ENCODE measurements at places on chromosomes 4 and X.

GRCh38 chr4:26589705-26590104 is 5.8 kb downstream of the TBC1D19 start:
- DNase-seq: no peak

DNA sequence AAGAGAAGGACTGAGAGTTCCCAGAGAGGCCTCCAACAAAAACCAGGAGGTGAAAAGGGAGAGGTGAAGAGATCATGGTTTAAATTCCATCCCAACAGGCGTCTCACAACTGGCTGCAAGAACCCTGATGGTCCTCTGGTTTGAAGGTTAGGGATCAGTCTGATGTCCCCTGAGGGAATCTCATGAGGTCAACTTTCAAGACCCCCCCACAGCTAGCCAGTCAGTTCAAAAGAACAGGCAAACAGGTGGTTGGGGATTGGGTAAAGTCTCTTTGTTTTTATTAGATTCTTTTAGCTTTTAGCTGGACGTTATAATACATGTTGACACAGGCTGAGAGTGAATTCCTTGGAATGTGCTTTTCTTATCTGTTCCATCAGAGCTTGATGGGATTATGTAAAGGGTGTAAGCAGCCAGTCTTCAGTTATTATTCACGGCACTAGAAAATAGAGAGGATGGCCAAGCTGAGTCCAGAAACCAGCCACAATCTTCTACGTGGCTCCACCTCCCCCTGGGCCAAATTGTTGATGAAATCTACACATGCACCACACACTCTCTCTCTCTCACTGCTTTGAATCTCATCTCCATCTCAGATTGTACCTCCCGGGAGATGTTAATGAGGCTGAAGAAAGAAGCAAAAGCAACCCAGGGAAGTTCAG is 20.8 kb downstream of the ENPP6 start:
- no peak for DNase-seq

- DNase-seq: no peak
These were observed 87.6 kb downstream of the MRPL1 start for GRCh38 chr4:77950203-77950602.

GRCh38 chr4:31328932-31329331 is 608.8 kb downstream of the PCDH7 start:
- no peak for DNase-seq

GRCh38 chr4:3498407-3498806 is 33.8 kb downstream of the LRPAP1 start:
- no peak for DNase-seq

DNA sequence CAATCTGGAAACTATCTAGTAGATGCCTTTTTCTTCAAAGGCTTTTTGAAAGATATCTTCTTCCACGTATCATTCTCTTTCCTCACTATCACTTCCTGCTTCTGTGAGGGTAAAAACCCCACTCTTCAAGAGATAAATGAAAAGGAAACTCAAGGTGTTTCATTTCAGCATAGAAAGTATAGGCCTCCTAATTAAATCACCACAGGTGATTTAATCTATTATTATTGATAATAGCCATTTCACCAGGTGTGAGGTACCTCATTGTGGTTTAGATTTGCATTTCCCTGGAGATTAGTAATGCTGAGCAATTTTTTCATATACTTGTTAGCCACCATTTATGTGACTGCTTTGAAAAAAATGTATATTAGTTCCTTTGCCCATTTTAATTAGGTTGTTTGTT is 92.0 kb upstream of the EMCN start:
- no peak for DNase-seq

GRCh38 chr4:103008875-103009729 is 10.4 kb downstream of the SLC9B1 start:
- peak; percentile 26 for DNase-seq

GRCh38 chr4:159038536-159038935 is 64.3 kb upstream of the RAPGEF2 start:
- no peak for DNase-seq

DNA sequence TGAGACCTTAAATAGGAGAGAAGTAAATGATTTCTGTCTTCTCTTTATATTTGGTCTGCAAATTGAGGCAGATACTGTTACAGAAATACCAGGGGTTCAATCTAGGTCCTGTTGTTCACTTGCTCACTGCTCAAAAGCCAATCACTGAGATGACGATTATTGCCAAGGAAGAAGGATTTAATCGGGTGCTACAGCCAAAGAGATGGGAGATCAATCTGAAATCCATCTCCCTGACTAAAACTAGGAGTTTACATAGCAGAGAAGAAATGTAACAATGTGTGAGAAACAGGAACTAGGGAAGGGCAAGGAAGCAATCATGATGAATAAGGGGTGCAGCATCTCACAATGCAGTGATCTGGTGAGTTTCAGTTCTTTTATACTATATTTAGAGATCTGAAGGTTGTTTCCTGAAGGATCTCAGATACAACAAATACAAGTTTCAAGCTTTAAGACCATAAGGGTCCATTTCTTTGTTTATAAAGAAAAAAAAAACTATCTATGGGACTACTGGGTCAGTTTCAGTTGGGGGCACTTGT is 117.9 kb upstream of the FAM9B start:
- no peak for DNase-seq

GRCh38 chr4:95540227-95540626 is 8.5 kb downstream of the UNC5C start:
- DNase-seq: no peak

DNA sequence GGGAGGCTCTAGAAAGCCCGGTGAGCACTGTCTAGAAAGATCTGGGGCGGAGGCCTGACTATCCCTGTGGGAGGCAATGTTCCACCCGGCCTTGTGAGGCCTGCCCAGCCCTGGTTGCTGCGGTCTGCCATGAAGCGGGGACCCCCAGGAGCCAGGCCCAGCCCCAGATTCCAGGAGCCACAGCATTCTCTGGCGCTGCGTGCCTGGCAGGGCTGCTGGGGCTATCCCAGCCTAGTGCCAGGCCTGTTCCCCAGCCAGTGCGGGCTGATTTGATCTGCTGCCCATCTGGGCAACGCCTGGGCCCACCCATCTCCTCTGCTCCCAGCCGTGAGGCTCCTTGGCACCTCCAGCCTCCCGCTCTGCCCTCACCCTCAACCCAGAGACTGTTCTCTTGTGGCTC is 19.6 kb downstream of the ATP2B3 start:
- no peak for DNase-seq

- no peak for DNase-seq
These were observed 27.7 kb upstream of the CXCL3 start for GRCh38 chr4:74066232-74066631.

GRCh38 chr4:4803216-4803911 is 56.1 kb upstream of the MSX1 start:
- no peak for DNase-seq

DNA sequence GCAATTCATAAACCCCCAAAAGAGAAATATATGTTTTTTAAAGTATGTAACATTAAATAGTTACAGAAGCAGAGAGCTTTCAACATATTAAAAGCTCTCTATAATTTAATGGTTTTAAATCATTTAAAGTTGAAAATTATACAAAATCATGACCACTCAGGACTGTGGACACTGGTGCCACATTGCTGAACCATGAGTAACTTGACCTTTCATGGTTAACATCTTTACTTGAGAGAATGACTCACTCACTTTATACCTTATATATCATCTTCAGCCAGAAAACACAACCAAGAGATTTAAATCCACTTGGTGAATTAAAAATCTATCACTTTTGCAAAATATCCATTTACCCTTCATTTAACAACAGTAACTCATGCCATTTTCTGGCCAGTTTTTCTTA is 584.3 kb upstream of the SMIM31 start:
- peak; percentile 29 for DNase-seq

DNA sequence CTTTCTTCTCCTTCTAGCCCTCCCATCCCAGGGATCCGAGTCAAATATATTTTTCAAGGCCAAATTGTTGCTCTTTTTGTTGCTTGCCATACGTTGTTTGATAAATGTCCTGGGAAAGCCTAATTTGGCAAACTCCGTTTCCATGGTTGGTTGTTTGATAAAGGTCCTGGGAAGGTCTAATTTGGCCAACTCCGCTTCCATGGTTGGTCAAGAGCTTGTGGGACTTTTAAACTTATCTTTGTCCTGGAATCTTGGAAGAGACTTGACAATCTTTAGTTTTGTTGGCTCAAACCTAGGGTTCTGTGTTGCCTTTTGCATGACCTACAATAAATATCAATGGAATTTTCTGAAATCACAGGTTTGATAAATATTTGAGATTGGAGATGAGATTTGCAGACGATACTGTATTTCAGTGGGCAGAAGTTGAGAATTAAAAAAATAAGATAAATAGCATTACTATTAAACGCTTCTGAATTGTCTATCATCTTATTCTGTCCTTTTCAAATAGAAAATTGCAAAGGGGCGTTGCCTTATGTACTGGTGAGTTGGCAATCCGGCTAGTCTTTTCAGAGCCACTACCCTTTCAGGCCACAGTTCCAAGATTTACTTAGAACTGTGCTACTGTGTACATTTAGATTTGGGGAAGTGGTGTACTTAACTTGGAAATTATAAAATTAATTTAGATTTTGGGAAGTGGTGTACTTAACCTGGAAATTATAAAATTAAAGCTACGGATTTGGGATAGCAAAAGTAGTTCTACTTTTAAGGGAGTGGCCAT is 804 bp downstream of the OSTC start:
- DNase-seq: peak; percentile 36

DNA sequence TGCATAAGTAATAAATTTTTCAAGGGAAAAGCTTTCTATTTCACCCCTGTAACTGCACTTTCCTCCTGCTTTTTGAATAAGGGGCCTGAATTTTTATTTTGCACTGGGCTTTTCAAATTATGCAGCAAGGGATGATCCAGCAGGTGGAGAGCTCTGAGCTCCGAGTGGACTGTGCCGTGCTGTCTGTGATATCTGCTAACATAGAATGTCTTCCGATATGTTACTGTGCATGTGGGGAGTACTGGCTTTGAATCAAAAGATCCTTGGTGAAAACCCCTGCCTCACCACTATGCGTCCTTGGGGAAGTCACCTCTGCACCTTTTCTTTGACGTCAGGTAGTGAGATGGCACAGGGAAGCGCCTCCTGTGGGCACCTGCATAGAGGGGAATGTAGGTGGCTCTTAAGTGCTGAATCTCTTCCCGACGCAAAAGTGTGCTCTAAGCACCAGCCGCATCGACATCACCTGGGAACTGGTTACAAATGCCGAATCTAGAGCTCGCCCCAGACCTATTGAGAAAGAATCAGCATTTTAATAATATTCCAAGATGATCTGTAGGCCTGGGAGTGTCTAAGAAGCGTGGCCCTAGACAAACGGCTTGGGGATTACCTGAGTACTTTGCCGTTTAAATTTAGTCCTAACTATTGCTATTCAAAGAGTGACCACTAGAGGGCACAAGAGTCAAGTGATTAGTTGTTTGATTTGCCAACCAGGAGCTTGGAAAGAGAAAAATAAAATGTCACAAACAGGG is 19.2 kb upstream of the WFS1 start:
- no peak for DNase-seq

DNA sequence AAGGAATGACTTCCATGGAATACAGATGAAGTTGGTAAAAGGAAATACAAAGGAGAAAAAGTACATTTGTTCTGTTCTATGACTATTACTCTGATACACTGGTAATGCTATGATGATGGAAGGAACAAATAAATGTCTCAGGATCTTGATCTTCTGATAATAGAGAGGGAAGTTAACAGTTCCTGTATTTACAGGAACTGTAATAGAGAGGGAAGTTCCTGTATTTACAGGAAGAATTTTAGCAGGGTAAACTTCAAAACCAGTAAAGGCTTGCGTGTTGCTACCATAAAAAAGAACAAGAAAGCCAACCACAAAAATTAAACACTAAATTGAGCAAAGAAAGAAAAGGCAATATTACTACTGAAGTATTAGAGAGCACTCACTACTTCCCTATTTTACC is 91.7 kb upstream of the HPGD start:
- no peak for DNase-seq

GRCh38 chr4:170776983-170777382 is 687.2 kb upstream of the AADAT start:
- DNase-seq: no peak

DNA sequence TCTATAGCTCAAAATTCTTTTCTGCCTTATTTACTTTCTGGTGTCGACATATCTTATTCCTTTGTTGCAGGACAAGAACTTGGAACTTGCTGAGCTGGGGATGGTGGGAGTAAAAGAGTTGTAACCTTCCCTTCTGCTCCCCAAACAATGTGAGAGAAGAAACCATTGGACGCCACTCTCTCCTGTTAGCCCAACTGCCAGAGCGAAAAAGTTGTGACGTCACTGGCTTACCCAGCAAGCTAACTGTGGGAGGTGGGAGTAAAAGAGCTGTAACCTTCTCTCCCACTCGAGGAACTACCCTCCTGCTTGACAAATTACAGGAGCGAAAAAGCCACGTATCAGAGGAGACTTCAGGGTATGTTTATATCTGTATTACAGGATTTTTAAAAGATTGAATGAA is 90.0 kb upstream of the PCDH10 start:
- DNase-seq: no peak

GRCh38 chrX:81261576-81261975 is 59.7 kb downstream of the SH3BGRL start:
- peak; percentile 8 for DNase-seq

- DNase-seq: no peak
These were observed 85.9 kb downstream of the ASMT start for GRCh38 chrX:1700757-1701156.

- DNase-seq: peak; percentile 72
These were observed 93.8 kb downstream of the APBB2 start for GRCh38 chr4:41120297-41121217.

DNA sequence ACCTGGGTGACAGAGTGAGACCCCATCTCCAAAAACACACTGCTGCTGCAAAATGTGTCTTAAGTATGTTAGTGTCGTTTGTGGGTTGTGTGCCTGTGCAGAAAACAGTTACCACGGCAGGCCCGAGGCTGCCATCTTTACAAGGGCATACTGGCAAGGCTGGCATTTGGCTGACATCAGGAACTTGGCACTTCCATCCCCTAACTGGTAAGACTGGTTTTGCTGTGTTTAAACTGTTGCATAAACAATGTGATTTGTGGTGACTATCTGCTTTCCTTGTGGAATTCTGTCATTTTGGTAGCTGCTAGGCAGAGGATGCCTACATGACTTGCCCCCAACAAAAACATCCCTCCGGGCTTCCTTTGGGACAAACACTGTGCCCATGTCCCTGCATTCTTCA is 12.3 kb downstream of the LRP2BP start:
- no peak for DNase-seq

- DNase-seq: peak; percentile 92
These were observed at the start of gene PPP2R3B for GRCh38 chrX:386768-387575. Gene PPP2R3B, minus strand, starts transcription at chrX:386907. Its CDS starts 216 bp downstream, at chrX:386691.

All from skeletal muscle cell (primary cell).